ENCODE measurements at places on chromosomes 2 and 18. TPM values are rescaled to one million over a fixed set of nuclear protein-coding genes. Genes with fewer than 3 reads are reported as not detected.

- DNase-seq = no peak
Measured at GRCh38 chr18:25392192-25392591, 40.2 kb upstream of the ZNF521 start.

DNA sequence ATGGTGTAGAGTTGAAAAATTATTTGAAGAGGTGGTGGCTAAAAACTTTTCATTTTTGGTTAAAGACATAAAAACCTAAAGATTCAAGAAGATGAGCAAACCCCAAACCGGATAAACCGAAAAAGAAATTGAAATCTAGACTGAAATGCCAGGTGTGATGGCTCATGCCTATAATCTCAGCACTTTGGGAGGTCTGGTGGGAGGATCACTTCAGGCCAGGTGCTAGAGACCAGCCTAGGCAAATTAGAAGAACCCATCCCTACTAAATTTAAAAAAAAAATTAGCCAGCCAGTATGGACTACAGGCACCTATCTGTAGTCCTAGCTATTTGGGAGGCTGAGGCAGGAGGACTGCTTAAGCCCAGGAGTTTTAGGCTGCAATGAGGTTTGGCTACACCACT is 126.9 kb downstream of the BAZ2B start:
- DNase-seq = no peak

ANKRD62 gene
- total RNA-seq = not detected

NBAS gene
- total RNA-seq = 50.6 TPM

DNA sequence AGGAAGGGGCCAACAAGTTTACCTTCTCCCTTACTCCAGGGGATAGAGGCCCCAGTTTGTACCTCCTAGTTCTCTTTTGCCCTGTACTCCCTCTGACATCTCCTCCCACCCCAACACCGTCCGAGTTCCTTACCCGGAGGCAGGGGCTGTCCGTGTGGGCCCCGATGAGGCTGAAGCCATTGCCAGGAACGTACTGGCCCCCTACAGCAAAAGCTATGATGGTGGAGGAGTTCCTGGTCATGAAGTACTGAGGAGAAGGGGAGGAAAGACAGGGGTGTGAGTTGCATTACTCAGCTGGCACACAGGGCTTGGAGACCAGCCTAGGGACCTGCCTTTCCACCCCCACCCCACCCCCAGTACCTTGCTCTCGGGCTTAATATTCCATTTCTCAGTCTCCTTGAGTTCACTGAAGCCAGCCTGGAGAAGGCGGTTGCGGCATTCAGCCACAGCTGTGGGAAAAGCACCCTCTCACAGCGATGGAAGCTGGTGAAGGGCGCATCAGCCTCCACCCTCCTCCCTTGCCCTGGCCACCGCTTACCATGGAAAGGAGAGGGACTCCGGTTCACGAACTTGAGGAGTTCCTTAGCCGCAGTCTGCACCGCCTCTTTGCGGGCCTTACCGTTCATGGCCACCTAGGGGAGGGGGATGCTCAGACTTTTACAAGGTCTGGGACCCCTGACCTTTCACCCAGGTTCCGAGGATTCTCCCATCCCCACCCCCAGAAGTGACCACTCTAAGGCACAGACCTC is 1.0 kb downstream of the DNPEP start:
- DNase-seq = no peak

DNA sequence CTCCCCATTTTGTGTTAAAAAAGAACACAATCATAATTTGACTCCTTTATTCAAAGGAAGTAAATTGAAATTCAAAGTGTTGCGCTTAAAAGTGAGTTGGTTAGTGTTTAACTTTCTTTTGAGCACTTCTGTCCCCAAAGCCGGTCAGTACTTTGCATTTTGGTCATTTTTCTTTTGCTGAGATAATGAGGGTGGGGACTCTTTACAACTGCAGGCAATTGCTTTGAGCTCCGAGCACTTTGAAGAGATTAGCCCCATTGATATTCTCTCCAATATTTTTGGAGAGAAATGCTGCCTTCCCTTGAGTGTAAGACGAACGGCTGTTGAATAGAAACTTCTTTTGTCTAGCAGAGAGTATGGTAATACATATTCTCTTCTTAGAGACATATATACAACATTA is 241.6 kb upstream of the VWC2L start:
- DNase-seq = no peak

GRCh38 chr2:26840937-26841610 is 6.9 kb upstream of the DPYSL5 start:
- DNase-seq = no peak

CPS1 gene
- total RNA-seq = 4.9 TPM

BAZ2B gene
- 32.4 TPM for total RNA-seq

CCDC74B gene
- total RNA-seq = 0.44 TPM

GRCh38 chr2:240714747-240715725 is 23.4 kb downstream of the AQP12A start:
- DNase-seq = no peak

GRCh38 chr2:203737360-203737759 is 30.9 kb downstream of the CD28 start:
- no peak for DNase-seq

TNFRSF11A gene
- 1.6 TPM for total RNA-seq

DNA sequence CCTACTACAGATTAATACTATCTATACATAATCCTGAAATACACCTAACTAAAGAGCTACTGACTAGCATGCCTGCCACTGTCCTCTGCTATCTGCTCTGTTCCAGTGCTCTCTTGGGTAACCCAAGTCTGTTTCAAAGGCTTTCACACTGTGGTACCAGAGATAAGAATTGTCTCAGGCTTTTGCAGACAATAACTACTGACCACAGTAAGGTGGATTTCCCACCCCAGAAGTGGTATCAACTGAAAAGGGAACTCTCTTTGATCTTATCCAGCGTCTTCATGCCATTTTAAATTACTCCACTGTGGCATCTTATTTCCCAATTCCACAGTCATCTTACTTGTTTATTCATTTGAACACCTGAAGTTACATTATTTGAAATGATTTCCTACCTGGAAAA is 190.2 kb downstream of the IKZF2 start:
- DNase-seq = no peak

DNA sequence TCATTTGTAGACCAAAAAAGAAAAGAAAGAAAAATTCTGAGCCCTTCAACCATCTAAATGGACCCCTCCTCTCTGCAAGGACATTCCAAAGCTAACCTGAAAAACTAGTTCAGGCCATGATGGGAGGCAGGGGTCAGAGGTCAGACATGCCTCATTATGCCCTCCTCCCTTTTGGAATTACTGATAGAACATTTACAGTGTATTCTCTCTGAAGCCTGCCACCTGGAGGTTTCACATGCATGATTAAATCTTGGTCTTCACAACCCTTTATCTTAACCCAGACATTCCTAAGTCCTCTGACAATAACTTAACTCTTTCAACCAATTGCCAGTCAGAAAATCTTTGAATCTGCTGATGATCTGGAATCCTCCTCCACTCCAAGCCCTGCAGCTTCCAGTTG is 86.0 kb downstream of the SPP2 start:
- no peak for DNase-seq

DNA sequence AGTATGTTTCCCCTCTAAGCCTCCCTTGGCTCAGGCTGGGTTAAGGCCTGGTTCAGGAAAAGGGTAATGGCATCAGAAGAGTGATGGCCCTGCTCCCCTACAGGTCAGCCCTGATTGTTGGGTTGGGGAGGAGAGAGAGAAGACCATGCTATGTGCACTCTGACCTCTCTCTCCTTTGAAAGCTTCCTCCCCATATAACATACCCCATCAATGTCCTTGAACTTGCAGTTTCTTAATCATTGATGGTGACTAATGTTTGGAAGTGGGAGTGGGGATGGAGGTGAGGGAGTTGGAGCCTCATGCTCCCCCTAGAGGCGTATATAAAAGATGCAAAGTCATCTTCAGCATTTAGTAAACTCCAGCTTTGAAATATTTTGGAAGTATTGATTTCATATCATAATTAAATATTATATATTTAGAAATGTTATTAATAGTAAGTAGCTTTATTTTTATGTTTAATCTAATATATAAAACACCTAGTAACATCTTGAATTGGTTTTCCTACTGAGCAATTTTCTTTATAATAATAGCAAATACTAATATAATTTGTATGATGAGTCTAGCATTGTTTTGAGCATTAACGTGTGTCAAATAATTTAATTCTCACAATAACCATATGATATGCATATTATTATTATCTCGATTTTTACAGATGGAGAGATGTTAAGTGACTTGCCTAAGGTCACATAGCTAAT is 8.8 kb downstream of the PLCL1 start:
- no peak for DNase-seq

DNA sequence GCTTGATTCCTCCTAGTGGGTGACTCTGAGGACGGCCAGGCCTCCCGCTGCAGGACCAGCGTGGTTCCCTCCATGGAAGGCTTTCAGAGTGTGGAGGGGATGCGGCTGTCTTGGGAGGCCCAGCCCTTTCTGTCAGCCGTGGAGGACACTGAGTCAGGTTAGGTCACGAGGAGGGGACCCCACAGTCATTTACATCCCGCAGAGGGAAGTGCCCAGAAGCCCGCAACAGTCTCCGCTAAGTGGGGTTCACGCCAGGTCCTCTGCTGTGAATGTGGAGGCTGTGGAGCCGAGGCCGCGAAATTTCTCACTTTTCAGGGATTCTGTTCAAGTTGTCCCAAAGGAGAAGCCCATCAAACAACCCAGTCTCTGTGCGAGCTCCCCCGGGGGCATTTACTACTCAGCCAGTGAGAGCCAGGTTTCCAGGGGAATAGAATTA is 8.8 kb downstream of the ACKR3 start:
- DNase-seq = no peak
